ENCODE measurements at places on chromosomes 12 and 14.

DNA sequence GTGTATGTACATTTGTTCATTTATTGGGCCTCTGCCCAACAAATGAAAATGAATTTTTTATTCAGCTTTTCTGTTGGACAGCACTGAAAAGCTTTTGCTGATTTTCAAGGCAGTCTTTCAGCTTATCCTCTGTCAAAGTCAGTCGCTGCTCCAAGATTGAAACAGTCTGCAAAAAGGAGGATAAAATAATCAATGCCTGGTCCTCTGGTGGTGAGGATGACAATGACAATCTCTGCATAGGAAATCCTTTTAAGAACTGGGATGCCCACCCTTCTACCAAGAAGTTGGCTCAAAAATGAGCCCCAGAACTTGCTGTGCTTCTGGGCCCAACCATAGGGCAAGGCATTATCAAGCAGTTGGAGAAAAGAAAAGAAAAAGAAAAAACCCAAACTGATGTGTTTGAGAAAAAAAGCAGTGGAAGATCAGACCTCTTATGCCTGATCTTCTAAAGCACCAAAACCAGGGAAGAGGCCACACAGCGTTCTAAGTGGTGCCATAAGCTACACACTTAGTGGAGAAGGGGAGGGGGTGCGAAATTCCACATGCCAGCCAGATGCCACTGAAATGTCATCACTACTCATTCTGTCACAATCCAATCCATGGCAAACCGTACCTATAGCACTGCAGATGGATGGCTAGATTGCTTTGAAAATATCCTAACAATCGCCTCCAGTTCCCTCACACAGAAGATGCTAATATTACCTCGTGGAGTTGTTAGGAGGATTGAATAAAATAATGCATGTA, 69.0 kb upstream of the DUSP6 start:
- no peak for DNase-seq

DNA sequence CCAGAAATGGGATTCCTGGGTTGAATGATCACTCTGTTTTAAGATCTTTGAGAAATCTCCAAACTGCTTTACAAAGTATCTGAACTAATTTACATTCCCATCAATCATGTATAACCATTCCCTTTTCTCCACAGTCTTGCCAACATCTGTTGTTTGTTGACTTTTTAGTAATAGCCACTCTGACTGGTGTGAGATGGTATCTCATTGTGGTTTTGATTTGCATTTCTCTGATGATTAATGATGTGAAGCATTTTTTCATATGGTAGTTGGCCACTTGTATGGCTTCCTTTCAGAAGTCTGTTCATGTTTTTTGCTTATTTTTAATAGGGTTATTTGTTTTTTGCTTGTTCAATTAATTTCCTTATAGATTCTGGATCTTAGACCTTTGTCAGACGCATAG, 211.8 kb upstream of the AVPR1A start:
- DNase-seq: no peak

- no peak for DNase-seq
Measured at GRCh38 chr12:52091869-52092268, 12.4 kb downstream of the SMIM41 start.

- no peak for DNase-seq
Measured at GRCh38 chr14:103749452-103749851, 33.8 kb downstream of the ZFYVE21 start.

DNA sequence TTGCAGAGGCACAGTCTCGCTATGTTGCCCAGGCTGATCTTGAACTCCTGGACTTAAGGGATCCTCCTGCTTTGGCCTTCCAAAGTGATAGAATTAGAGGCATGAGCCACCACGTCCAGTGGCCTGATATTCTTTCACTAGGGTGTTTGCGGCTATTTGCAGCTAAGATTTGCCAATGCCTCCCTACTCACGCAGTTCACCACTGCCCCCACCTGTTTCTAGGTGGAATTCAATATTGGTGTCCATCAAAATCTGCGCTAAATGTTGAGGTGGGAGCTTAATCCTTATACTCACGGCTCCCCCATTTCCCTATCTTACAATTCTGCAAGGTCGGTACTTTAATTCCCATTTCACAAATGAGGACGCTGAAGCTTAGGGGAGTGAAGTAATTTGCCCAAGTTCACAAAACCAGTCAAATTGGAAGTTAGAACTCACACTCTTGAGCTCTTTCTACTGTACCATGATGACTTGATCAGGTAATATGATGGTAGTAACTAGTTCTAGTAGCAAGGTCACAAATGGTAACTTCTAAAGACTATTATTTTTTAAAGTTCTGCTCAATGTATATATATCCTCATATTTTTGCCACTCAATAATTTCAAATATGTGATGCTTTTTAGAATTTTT, 22.1 kb upstream of the LRRC9 start:
- DNase-seq: no peak

GRCh38 chr12:11650286-11651281, 1.1 kb downstream of the ETV6 start:
- DNase-seq: no peak

DNA sequence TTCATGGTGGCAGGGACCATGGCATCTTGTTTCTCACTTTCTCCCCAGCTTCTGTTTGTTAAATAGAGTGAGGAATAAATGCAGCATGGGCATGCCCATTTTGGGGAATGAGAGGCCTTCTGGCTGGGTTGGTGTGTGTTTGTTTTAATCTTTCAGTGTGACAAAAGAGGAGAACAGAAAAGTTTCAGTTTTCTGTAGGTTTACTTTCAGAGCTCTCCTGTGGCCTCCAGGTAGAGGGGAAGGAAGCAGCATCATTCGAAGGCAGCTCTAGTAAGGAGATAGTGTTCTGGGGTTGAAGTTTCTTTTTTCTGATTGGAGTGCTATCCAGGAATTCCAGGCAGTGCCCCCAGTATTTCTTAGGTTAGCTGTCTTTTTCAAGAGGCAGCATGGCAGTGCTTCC, 15.3 kb downstream of the MSRB3 start:
- no peak for DNase-seq

DNA sequence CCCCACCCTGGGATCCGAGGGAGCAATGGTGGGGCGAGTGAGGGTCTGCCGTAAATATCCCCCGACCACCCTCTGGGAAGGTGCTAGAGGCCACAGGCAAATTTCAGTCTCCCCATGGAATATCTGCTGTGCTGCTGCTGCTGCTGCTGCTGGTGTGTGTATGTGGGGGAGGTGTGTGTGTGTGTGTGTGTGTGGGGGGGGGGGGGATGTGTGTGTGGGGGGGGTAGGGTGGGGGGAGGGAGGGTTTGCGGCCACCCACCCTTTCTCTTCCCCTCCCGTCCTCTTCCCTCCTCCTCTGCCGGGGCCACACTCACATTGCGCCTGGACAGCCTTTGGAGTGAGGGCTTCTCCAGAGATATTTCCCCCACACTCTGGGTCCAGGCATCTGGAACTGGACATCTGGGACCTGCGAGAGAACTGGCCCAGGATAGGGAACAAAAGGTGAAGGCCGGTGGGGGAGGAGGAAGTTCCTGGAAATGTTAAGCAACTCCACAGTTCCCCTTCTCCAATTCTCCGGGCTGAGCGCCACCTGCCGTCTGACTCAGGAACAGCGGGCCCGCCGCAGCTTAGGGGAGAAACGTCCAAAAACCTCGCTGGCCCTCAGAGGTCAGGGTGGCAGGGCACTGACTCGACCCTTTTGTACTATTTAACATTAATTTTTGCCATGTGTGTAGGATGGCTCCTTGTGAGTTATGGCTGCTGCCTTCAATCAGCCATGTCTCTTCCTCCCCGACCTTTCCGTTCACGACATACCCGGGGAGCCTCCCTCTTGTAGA, at the start of gene C1RL:
Gene C1RL (minus strand): TSS at position 419 of the 776 bp plus-strand sequence. CDS start 34 bp downstream, at position 385.
- peak; percentile 57 for DNase-seq

GRCh38 chr14:33840797-33841196, 110.1 kb downstream of the EGLN3 start:
- no peak for DNase-seq

- no peak for DNase-seq
Measured at GRCh38 chr12:129383956-129384355, 519.9 kb downstream of the TMEM132D start.

- no peak for DNase-seq
Measured at GRCh38 chr12:68824131-68824530, 16.2 kb downstream of the MDM2 start.

GRCh38 chr14:104677512-104678332, 11.7 kb upstream of the INF2 start:
- no peak for DNase-seq

GRCh38 chr12:99137124-99137855, 492.2 kb downstream of the APAF1 start:
- DNase-seq: no peak

- DNase-seq: no peak
Measured at GRCh38 chr12:44667461-44667860, 208.7 kb downstream of the NELL2 start.

DNA sequence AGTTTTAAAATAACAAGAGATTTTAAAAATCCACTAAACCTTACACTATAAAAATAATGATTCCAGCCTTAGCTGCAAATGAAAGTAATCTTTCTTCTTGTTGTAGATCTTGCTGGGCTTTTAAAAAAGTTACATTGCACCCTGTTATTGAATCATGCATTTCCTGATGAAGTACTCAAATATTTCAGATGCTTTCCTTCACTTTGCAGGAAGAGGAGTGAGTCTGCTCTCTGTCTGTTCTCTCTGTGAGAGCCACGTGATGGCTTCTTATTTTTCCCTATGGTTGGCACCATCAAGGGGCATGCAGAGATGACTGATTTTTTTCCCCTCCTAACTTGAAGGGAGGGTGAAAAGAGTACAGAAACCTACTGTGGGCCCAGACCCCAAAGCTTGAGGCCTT, 262.7 kb downstream of the ATP23 start:
- DNase-seq: no peak

GRCh38 chr14:85813040-85813439, 283.1 kb downstream of the FLRT2 start:
- no peak for DNase-seq

DNA sequence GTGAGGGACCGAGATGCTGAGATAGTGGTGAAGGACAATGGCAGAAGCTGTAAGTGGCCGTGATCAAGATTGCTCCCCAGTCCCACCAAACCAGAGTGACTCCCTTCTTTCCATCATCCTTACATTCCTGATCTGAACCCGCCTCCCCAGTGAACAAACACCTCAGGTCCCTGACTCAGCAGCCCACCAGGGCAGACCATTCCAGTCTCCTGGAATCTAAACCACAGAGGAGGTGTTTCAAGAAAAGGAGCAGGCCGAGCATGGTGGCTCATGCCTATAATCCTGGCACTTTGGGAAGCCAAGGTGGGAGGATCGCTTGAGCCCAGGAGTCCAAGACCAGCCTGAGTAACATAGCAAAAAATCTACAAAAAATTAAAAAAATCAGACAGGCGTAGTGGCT, 6.6 kb downstream of the ERBB3 start:
- DNase-seq: no peak

- peak; percentile 98 for DNase-seq
Measured at GRCh38 chr12:116737774-116738657, at the start of the genes RNFT2 and SPRING1. RNFT2 (plus strand) TSS chr12:116738315; CDS start chr12:116740498, 2,183 bp downstream. SPRING1 (minus strand) TSS chr12:116738069; CDS start chr12:116737900, 169 bp downstream.

- no peak for DNase-seq
Measured at GRCh38 chr12:86663173-86663572, 407.0 kb upstream of the MGAT4C start.

- DNase-seq: no peak
Measured at GRCh38 chr12:27243006-27243405, 1.1 kb upstream of the STK38L start.

DNA sequence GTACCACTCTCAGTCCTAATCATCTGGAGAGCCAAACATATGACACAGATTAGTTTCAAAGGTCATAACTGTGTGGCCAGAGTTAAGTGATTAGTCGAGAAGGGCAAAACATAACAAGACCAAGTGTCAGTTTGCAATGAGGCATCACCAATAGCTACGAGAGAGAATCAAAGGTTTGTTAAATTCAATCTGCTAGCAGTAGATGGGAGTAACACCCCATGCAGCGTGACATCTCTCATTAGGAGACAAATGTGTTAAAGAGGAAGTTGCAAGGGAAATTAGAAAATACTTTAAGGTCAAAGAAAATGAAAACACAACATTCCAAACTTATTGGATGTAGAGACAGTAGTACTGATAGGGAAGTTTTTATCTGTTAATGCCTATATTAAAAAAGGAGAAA, 135.7 kb upstream of the SYT10 start:
- no peak for DNase-seq

DNA sequence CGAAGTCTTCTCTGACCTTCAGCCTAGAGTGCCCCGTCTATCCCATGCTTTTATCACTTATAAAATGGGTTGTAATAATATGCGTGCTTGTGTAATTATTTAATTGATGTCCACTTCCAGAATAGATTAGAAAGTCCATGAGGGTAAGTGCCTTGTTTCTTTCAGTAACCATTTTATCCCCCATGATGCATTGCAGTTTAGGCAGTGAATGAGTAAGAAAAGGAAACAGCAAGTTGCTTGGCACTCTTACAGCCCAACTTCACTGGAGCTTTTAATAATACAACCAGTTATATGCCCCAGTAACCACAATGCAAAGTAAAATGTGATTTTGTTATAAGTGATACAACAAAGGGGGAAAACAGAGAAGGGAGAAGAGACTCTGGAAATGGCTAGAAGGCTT, 287.3 kb downstream of the MED13L start:
- DNase-seq: no peak

- DNase-seq: no peak
Measured at GRCh38 chr14:61469781-61470180, 148.4 kb downstream of the PRKCH start.

DNA sequence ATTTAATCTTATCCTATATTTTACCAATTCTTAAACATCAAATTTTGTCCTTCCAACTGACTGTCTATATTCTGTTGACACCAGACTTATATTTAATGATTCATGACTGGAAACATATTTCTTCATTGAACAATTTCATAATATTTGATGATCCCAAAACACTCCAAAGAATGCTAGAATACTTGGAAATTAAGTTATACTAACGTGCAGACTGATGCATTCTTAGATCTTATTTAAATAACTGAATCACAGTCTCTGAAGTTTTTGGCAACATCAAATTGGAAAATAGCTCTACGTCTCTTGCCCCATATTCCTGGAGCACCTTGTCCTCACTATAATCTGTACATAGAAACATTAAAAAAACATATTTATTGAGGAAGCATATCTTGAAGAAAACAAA, 127.4 kb downstream of the HMGA2 start:
- DNase-seq: no peak

DNA sequence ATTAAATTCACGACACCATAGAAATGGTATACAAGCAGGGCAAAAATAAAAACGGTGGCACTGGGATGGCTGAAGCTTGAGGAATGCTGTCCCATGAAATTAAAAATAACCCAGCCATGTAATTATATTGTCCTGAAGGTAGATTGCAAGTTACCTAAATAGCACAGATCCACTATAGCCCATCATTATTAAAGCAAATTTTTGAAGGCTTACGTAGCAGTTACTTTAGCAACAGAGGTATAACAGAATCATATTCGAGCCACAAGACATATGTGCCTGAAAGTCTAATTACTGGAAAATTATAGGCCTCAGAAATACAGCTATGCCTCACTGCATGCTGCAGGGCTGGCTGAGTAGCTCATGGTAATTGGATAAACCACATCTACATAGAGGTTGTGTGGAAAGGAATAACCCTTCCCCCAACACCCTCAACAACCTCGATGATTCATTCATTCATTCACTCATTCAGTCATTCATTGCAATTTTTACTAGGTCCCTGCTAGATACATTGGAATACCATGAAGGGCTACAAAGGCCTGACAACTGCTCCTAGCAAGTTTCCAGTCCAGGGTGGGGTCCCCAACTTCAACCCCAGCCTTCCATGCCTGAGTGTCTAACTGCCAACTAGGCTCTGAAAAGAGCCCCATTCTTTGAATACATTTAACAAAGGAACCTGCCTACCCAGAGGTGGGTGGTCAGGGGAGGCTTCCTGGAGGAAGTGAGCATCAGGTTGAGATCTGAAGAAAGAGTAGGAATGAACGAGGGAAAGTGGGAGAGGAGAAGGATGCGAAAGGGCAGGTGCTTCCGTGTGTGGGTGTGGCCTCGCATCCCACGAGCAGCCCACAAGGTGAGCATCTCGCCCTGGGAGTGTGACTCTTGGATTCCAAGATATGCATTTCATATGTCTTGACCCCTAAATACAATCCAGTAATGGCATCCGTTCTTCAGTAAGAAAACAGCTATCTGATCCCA, 18.0 kb upstream of the CMKLR1 start:
- DNase-seq: no peak
